IMR-90 (cell line): ENCODE measurements at places on chromosomes 7 and 10. TPM values are rescaled to one million over a fixed set of nuclear protein-coding genes. Genes with fewer than 3 reads are reported as not detected.
A peak's percentile ranks its signal among the peaks of the same experiment; 100 is the strongest.

The COL26A1 gene
- not detected in 2 replicates for polyA plus RNA-seq

The TMEM130 gene
- 13.5 and 14.8 TPM in 2 replicates for polyA plus RNA-seq

DNA sequence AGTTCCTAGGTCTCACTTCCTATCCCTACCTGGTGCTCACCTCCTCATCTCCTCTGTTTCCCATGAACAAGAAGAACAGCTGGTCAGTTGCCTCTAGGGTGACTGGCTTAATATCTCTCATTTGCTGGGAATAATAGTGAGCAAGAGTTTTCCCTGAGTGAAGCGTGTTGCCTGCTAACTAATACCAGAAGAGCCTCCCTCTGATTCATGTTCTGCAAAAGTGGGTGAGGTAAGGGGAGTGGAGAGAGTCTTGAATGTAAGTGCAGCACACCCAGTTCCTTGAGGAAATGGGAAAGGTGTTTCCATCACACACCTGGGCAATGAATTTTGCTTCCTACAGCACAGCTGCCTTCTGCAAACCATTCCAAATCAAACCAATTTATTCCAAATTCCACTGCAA is 29.6 kb downstream of the FZD1 start:
- no peak overlapping the region for H3K4me3 ChIP-seq
- H3K27me3 ChIP-seq = peaks cover 17% of the 10 kb centered on the region
- H3K27ac ChIP-seq = no peak overlapping the region
- H3K4me1 ChIP-seq = no peaks in the 10 kb centered on the region
- DNase-seq = no peak

DNA sequence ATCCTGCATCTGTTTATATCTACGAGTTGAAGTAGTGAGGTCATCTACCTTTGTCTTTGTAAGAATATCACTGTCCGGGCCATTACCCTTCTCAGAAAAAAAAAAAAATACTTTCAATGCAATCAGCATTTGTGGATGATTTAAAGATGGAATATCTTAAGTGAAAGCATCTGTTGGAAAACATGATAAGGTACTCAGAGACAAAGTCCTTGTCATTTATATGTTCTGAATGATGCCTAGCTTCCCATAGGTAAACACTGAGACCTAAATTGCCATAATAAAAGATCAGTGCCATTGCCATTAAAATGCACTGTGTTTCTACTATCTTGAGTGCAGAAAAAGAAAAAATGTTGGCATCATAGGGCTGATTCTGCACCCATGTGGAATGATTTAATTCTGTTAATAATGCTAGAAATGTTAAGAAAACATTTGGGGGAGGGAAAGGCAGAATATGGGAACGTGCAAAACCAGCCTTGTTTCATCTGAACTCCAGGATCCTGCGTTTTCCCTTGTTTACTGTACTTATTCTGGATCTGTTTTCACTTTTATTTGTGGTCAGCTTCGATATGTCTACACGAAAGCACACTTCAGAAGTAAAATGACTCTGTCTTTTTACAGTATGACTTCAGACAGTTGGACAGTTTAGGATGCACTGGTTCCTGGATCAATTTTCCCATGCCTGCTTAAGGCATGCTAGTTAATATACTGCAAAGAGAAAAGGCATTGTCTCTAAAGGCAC is 669.8 kb downstream of the SUGCT start:
- DNase-seq = no peak
- no peak overlapping the region for H3K27ac ChIP-seq
- H3K27me3 ChIP-seq = no peaks in the 10 kb centered on the region
- H3K36me3 ChIP-seq = no peaks in the 10 kb centered on the region
- no peak overlapping the region for H3K4me3 ChIP-seq
- peaks cover 15% of the 10 kb centered on the region for H3K4me1 ChIP-seq

- H3K4me3 ChIP-seq = no peak overlapping the region
- H3K27me3 ChIP-seq = no peaks in the 10 kb centered on the region
- DNase-seq = no peak
Measured at GRCh38 chr10:13681528-13681927, 94.8 kb downstream of the PRPF18 start.

GRCh38 chr10:100254191-100254590 is 13.2 kb downstream of the CWF19L1 start:
- H3K27ac ChIP-seq = no peak overlapping the region
- no peaks in the 10 kb centered on the region for H3K27me3 ChIP-seq
- H3K4me3 ChIP-seq = no peak overlapping the region
- DNase-seq = no peak

DNA sequence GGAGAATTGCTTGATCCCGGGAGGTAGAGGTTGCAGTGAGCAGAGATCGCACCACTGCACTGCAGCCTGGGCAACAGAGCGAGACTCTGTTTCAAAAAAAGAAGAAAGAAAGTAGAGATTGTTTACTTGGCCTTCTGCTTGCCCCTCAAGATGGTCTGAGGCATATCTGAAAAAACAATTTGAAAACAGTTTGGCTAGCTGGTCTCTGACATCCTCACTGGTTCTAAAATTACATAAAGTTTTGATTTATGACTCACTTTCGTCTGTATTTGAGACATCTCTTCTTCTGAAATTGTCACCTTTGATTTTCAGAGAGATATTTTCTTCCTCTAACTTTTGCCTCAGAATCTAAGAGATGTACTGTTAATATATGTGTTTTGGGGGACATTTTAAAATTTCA is 49.6 kb upstream of the HELLS start:
- no peaks in the 10 kb centered on the region for H3K36me3 ChIP-seq
- no peak overlapping the region for H3K27ac ChIP-seq
- peak; percentile 12 for DNase-seq
- H3K4me3 ChIP-seq = no peak overlapping the region

DNA sequence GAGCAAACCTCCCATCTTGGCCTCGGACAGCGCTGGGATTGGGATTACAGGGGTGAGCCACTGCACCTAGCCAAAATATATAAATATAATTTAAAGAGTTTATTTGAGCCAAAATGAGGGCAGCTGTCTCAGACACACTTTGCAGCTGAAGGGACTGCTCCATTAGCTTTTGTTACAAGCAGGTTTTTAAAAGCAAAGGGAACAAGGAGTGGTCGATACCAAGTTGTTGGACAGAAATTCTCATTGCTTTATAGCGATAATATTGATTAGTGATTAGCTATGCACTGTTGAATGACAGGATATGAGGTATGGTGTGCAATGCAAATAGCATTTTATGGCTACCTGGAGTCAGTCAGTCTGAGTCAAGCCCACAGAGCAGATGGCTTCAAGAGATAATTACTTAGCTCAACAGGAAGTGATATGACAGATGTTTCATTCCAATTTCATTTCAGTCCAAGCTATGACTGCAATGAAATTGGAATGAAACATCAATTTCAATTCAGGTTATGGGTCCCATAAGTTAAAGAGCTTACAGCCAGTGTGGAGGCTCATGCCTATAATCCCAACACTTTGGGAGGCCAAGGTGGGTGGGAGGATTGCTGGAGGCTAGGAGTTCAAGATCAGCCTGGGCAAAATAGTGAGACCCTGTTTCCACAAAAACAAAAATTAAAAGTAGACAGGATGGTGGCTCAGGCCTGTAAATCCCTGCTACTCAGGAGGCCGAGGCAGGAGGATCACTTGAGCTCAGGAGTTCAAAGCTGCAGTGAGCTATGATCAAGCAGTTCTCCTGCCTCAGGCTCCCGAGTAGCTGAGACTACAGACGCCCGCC is 23.1 kb downstream of the TYW1 start:
- peaks cover 23% of the 10 kb centered on the region for H3K36me3 ChIP-seq
- H3K4me3 ChIP-seq = no peak overlapping the region
- H3K27ac ChIP-seq = no peak overlapping the region
- no peaks in the 10 kb centered on the region for H3K27me3 ChIP-seq

- DNase-seq = no peak
- H3K36me3 ChIP-seq = peaks cover 1% of the 10 kb centered on the region; the same call in 1 of the 2 replicates
- no peak overlapping the region for H3K27ac ChIP-seq
- no peaks in the 10 kb centered on the region for H3K4me1 ChIP-seq
Measured at GRCh38 chr10:129878835-129879234, 85.2 kb downstream of the EBF3 start.

DNA sequence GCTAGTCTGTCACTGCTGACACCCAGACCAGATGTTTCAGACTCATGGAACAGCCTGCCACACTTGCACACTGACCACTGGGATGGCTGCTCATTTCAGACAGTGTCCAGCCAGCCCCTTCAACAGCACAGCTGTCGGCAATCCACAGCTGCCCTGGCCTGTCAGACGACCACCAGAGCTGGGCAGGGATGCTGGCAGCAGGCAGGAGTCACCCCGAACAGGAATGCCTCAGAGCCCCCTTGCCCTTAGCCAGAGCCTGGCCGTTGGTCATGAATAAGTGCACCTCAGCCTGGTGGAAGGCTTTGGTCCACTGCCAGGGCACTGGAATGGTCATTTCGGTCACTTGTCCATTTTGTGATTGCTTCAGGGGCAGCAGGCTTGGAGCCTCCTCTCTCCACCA is 149.6 kb upstream of the TCERG1L start:
- no peak overlapping the region for H3K27ac ChIP-seq
- H3K36me3 ChIP-seq = no peaks in the 10 kb centered on the region
- H3K4me3 ChIP-seq = no peak overlapping the region
- H3K4me1 ChIP-seq = no peaks in the 10 kb centered on the region
- no peak for DNase-seq
